ENCODE measurements at places on chromosomes 3 and 15. TPM values are rescaled to one million over a fixed set of nuclear protein-coding genes. Genes with fewer than 3 reads are reported as not detected.

PLA2G4B gene
- 8.2 TPM for total RNA-seq

IL5RA gene
- not detected for total RNA-seq

SKOR1 gene
- under 0.01 TPM for total RNA-seq

P2RY13 gene
- total RNA-seq: not detected

IL17RB gene
- not detected for total RNA-seq

ZFYVE19 gene
- 34.0 TPM for total RNA-seq

GASK1A gene
- 1.1 TPM for total RNA-seq

BNC1 gene
- 74.2 TPM for total RNA-seq

TM4SF18 gene
- total RNA-seq: not detected

PAQR5 gene
- total RNA-seq: 0.53 TPM

NANOGP8 gene
- not detected for total RNA-seq

KCNH8 gene
- not detected for total RNA-seq

CADPS gene
- total RNA-seq: 1.3 TPM

RTP1 gene
- total RNA-seq: not detected

FBN1 gene
- total RNA-seq: 0.90 TPM

LEKR1 gene
- under 0.01 TPM for total RNA-seq

COMMD4 gene
- 63.9 TPM for total RNA-seq

CCDC14 gene
- 17.1 TPM for total RNA-seq

MME gene
- 25.3 TPM for total RNA-seq

SPINT1 gene
- total RNA-seq: 145 TPM

GABRB3 gene
- total RNA-seq: 1.4 TPM

GP5 gene
- total RNA-seq: under 0.01 TPM

VEPH1 gene
- 1.3 TPM for total RNA-seq
